Kasumi-1 (cell line): ENCODE measurements at places on chromosomes 2 and 18.
A peak's percentile ranks its signal among the peaks of the same experiment; 100 is the strongest.

DNA sequence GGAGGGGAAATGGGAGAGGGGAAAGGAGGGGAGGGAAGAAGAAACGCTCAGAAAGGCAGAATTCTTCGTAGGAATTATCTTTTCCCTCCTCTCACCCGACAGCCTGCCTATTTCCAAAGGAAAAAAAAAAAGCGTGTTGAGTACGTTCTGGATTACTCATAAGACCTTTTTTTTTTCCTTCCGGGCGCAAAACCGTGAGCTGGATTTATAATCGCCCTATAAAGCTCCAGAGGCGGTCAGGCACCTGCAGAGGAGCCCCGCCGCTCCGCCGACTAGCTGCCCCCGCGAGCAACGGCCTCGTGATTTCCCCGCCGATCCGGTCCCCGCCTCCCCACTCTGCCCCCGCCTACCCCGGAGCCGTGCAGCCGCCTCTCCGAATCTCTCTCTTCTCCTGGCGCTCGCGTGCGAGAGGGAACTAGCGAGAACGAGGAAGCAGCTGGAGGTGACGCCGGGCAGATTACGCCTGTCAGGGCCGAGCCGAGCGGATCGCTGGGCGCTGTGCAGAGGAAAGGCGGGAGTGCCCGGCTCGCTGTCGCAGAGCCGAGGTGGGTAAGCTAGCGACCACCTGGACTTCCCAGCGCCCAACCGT is at the start of gene GAD1:
Gene GAD1, plus strand, starts transcription at position 384 of the 589 bp plus-strand sequence. CDS start 1,705 bp downstream, outside the sequence.
- DNase-seq = peak; percentile 96

DNA sequence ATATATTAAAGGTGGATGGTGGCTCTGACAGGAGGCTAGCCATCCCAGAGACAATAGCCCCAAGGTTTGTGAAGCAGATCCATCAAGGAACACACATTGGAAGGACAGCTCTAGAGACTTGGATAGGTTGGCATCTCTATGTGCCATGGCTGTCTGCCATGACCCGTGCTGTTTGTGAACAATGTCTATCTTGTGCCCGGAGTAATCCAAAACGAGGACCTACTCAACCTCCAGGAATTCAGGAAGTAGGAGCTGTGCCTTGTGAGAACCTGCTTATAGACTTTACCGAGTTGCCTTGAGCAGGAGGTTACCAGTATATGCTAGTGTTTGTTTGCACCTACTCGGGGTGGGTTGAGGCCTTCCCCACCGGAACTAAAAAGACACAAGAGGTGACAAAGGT is 43.1 kb upstream of the SELENOI start:
- no peak for DNase-seq

DNA sequence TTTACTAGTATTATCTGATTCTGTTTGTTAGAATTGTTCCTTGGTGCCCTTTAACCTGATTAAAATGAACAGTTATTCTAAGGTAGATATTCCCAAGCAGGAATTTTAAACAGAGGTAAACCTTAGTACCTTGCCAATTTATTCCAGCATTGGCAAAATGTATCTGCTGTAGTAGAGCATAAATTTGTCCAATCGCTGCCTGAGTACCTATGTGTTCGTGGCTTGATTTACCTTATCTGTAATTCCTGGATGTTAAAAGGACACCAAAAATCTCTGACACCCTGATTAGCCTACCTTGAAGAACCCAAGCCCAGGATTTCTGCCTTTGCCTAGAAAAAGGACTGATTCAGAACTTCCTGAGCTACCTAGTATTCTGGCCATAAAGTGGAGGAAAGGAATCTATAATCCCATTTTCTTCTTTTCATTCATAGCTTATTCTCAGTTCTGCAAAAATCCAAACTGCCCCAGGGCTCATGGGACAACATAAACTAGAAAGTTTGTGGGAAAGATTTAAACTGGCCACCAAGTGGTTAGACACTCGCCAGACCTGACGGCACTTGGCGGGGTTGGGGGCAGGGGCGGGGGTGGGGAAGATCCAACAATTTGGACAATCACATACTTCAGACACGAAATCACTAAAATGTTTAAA is 16.2 kb upstream of the ZCCHC2 start:
- DNase-seq = no peak

DNA sequence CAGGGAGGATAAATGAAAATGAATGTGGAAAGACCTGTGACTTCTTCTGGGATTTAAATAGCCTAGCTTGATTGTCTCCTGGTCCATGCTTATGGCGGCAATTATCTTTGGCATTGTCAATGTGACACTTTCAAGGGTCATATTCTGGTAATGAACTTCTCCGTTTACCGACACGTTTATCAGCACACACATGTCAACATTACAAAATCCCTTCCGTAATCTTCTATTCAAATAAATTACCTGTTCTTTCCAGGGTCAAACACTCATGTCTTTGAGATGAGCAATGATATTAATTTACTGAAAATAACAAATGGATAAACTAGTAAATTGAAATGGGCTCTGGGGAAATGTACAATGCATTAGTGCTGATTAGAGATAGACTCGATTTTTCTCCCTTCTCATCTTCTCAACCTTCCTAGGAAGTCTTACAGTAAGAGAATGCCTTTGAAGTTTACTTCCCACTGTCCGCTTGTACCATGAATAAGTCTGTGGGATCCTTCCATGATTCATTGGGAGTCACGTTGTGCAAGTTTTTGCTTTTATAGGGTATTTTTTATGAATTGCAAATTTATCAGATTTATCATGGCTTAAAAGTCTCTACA is 646.3 kb upstream of the LRATD1 start:
- DNase-seq = no peak

DNA sequence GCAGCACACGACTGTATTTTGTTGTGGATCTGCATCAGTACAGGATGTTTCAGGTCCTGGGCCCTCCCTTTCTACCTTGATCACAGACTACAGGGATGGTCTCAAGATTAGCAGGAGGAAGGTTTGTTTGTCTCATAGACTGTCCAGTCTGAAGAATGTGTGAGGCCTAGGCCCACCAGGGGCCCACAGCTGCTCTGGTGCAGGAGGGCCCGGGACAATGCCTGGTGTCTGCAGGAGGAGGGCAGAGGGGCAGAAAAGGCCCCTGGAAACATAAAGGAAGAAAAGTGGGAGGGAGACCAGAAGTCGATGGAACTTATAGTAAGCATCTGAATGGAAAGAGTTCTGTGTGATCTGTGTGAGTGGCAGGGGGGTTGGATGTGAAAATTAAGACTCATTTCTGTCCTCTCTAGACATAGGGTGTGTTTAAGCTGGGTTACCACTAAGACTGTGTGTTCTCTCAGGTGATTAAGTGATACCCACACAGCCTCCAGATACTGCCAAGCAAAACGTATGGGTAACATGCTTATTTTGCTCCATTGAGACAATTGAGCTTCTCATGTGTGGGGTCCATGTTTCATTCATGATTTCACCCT is 33.4 kb upstream of the LPIN2 start:
- DNase-seq = no peak

- no peak for DNase-seq
Measured at GRCh38 chr2:38194751-38195150, 118.8 kb upstream of the CYP1B1 start.

DNA sequence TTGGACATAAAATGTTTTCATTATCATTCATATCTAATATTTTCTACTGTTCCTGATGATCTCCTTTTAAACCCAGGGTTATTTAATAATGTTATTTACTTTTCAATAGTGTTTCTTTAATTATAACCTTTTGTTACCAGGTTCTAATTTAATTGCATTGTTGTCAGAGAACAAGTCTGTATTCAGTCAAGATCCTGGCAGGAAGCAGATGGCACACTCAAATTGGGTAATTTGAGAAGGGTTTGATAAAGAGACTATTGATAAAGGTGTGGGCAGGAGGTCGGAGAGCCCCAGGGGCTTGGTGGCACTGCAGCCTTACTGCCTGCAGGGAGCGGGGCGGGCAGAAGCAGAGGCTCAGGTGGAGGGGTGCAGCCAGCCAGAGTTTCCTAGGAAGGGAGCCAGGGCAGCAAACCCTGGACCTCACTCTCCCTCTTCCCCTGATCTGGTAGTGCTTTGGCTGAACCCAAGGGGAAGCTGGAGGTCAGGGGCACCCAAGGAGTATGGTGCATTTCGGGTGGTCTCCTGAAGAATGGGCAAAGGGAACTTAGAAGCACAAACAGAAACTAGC is 2.3 kb upstream of the KIF1A start:
- no peak for DNase-seq

DNA sequence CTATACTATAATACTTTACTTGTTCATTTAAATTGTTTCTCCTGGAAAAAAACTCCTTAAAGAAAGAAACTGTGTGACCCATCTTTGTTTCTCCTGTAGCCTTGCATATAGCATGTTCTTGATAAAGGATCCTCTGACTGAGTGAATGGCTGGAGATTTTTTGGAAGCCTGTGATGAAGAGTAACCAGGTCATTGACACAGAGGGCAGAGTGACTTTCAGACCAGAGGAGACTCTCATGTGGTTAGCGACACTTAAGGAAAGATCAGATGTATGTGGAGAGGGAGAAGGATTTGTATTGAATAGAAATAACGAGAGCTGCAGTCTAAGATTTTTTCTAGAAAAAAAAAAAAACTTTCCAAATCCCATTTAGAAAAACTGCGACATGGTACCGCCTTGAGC is 85.5 kb downstream of the TRIM43 start:
- DNase-seq = no peak

DNA sequence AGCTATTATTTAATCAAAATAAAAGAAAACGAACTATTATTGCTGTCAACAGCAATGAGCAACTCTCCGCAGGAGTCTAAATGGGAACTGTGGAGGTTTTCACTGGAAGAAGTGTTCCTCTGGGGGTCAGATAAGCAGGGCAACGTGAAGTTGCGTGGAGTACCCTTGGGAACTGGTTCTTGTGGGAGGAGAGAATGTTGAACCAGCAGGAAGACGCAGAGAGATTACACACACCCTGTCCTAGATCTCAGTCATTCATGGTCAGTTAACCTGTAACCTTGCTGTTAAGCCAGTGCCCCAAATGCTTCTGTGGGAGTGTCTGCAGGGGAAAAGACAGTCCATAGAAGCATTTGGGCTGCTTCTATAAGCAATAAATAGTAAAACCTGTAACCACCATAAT is 20.4 kb upstream of the CABLES1 start:
- DNase-seq = no peak

DNA sequence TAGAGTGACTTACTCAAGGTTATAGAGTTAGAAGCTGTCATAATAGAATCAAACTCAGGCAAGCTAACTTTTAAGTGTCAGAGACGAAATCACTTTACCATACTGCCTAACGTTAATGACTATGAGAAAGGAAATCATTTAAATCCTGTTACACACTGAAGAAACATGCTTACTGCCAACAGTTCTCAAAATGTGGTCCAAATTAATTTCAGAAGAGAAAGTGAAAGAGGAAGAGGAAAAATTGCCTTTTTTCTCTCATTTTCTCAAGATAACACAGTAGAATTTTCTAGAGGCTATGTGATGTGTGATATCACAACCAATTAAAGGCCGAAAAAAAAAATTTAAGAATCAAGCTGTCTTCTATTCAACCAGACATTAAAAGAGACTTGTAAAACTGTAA is 1362.7 kb upstream of the CHAC2 start:
- no peak for DNase-seq

DNA sequence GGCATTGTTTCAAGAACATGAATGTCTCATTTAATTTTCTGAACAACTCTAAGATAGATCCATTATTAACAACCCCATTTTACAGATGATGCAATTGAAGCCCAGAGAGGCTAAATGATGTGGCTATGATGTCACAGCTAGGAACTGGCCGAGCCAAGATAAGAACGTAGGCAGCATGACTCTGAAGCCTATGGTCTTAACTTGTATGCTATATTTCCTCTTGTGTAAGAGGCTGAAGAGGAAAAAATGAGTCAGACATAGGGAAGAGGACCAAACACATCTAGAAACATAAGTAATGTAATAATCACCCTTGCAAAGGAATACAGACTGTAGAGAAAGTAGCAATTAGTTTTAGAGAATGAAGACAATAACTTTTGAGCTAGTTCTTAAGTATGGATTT is 416.8 kb downstream of the FIGN start:
- DNase-seq = peak; percentile 13
